ENCODE measurements at places on chromosomes 6 and 20.

- no peak for DNase-seq
Observed at GRCh38 chr20:54200487-54201267, 7.2 kb upstream of the PFDN4 start.

DNA sequence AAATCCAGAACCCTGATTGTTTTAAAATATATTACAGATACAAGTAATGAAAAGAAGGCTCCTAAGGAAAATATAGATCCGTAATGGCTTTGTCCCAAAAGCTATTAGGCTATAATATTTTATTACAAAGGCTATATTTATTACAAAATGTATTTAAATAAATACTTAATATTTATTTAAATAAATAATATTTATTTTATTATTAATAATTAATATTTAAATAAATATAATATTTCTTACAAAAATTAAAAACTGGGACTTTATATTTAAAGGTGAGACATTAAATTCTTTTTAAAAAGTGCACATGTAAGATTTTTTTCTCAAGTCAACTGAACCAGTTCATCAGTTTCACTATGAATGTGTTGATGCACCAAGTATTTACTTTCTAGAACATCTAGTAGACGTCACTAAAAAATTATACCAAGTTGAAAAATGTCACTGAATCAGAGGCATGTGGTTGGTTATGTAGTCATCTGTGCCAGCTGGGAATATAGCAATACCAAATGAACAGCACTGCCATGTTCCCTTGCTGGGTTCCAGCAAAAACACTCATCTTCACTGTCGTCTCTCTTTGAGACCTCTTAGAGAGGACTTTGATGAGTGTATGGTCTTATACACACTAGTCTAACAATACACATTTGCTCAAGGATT, 278.9 kb downstream of the ESR1 start:
- no peak for DNase-seq

DNA sequence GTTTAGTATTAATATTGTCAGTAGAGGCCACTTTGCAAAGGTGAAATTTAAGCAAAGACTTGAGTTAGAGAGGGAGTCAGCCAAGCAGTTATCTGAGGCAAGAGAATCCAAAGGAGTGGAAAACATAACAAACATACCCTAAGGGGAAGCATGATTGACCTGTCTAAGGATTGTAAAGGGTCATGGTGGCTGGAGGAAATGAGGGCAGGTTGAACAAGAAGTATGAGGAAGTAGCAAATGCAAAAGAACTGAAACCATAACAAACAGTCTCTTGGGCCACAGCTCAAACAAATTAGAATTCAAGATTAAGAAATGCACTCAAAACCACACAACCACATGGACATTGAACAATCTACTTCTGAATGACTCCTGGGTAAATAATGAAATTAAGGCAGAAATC, 103.2 kb downstream of the FBXO5 start:
- DNase-seq: no peak

- no peak for DNase-seq
Observed at GRCh38 chr6:13863699-13864155, 49.4 kb upstream of the MCUR1 start.

- no peak for DNase-seq
Observed at GRCh38 chr20:4082406-4083097, 67.2 kb upstream of the RNF24 start.

- DNase-seq: no peak
Observed at GRCh38 chr6:14265049-14266021, 147.8 kb downstream of the CD83 start.

GRCh38 chr20:18197382-18198070, 59.9 kb downstream of the KAT14 start:
- DNase-seq: no peak

DNA sequence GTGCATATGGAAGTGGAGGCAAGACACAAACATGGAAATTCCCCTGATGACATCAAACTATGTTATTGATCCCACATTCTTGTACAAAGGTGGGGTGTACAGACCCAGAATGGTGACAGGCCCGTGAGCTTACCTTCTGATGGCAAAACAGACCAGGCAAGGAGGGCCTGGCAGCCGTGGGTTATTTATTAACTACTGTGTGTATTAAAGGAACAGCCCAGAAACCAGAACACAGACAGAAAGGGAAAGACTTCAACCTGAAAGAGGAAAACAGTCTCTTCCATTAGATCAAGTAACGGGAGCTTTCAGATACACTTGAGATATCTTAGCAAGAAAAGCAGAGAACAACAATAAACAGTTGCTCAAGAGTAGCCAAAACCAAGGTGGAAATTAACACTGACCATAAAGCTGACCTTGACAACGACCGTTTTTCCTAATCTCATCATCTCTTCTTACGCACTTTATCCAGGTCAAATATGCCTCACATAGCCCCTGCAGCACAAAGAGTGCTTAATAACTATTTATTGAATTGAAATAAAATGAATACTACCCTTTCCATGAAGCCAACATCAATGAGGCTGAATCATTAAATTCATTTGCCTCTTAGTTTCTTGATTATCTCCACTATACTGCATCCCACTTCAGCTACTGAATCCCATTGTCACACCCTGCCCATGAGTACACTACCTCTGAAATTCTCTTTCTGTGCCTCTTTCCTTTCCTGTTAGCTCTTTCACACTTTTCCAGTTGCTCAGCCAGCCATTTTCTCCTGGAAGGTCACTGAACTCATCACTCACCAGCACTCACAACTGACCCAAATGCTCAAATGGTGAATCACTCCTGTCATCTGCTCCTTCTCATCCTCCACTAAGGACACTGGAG, 67.4 kb downstream of the MOXD1 start:
- no peak for DNase-seq

Data from anterior cingulate cortex (tissue), 58 donors.